Right ventricle myocardium superior (tissue), 1 donor: ENCODE measurements at places on chromosomes 12 and 14.

DNA sequence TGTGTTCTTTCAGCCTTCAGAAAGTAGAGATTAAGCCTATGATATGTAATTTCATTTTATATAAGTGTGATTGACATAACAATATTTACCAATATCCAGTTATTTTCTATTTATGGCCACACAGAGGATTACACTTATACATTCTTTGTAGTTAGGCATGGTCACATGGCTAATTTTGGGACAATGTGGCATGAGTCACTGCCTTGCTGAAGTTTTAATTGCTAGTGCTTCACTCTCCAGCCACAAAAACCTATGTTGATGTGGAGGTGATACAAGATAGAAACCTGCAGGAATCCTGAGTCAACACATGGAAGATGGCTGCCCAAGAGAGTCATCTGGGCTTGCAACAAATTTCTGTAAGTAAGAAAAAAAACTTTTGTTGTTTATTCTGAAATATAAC is 17.0 kb downstream of the CLEC14A start:
- DNase-seq, result no peak

DNA sequence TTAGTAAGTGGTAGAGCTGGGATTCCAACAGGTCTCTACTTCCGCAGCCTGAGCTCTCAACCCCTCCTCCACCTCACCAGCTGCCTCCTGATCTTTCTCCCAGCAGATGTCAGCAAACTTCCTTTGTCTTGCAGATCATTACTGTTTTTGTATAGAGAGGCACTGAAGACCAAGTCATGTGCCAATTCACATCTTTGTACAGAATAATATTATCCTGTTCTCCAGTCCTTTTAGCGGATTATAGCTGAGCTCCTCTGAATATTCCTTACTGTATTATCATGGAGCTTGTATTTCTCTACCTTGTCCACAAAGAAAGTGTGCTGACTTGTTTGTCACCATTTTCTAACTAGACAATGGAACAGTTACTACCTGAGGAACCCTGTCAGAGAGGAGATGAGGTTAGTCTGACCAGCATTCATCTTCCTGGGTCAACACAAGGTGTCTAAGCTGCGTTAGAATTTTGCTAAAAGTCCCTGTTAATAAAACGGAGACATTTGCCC is 142.3 kb upstream of the ARHGAP5 start:
- DNase-seq, result no peak

DNA sequence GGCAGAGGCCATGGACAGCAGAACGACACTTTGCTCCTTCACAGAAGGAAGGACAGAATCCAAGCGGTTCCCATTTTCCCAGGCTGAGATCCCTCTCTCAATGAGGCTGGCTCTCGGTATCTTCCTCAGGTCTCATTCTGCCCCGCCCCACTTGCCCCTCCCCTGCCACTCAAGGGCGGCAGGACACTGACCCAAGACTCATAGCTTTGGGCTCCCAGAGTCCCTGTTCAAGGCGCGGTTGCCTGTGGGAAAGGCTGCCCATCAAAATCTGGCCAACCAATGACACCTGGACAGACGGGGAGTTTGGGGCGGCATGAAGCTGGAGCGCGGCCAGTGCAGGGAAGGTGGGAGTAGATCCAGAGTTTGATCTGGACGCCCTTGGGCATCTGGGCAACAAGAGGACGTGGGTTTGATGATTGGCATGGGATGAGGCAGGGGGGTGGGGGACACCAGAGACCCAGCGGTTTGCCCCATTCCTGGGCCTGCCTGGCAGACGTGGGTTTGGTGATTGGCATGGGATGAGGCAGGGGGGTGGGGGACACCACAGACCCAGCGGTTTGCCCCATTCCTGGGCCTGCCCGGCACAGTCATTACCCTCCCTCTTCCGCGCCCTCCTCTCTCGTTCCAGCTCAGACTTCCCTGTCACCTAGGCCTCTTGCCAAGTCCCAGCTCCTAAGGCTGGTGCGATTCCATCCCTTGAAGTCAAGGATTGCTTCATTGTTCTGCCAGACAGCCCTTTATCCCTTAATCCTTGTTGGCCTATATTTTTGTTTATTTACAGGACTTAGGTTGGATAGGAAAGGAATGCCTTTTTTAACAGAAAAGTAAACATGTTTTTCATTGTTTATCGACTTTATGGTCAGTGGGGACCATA is 92.1 kb downstream of the NINJ2 start:
- DNase-seq, result peak; percentile 81

DNA sequence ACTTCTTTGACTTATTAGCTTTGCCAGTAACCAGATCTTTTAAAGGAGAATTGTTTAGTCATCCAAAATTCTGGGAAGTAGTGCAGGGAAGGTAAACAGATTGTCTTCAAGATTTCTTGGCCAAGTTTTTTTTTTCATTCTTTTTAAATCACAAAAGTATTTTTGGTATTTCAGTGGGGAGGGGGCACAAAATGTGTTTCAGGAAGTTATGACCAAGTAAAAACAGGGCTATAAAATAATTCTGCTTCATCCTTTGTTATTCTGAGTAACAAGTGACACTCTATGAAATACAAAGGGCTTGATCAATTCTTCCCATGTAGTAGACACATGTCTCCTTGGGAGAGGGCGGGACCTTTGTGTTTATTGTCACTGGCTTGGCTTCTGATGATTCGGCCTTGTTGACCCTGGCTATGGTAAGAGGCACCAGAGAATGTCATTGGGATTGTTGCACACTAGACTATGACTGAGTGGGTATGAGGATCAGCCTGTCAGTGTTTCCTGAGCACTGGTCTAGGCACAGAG is 55.4 kb downstream of the SUSD6 start:
- DNase-seq, result no peak

- DNase-seq, result no peak
Observed at GRCh38 chr14:74924061-74924460, 1.0 kb upstream of the RPS6KL1 start.

DNA sequence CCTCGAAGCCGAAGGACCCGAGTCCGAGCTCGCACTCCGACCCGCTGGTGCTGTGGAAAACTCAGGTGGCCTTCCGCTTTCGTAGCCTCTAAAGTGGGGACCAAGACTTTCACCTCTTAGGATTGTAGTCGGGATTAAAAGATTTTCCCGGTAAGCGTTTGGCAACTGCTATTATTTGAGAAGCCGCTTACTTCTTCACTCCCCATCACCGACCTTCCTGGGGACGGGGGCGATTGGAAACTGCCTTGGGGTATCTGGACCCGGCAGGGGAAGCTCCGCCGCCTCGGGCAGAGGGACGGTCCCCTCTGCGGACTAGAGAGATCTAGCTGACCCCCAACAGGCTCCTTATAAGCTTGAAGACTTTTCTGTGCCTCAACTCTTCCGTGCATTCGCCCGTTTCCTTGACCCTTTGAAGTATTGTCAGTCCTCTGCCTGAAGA is 659 bp downstream of the TRAFD1 start:
- no peak for DNase-seq
